ENCODE measurements at places on chromosomes 6 and 20. TPM values are rescaled to one million over a fixed set of nuclear protein-coding genes. Genes with fewer than 3 reads are reported as not detected.
A peak's percentile ranks its signal among the peaks of the same experiment; 100 is the strongest.

HSPA12B gene
- total RNA-seq: 0.21 TPM

DNA sequence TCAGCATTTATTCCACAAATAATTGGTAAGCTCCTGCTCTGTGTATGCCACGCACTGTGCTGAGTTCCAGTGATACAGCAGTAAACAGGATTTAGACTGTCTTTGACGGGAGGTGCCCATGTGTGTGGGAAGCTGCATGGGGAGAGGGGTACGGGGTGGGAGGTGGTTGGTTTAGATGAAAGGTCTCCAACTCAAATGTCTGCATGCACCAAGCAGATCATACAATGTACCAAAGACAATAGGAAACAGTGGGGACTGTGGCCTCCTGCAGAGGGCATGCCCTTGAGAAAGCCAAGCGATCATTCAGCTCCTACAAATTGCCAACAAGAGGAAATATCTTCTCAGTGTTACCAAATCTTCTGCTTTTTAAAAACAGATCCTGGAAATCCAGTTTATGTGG, 36.1 kb downstream of the SLC22A2 start:
- H3K4me1 ChIP-seq: no peaks in the 10 kb centered on the region
- H3K36me3 ChIP-seq: no peaks in the 10 kb centered on the region
- H3K27me3 ChIP-seq: no peaks in the 10 kb centered on the region

SLC25A27 gene
- total RNA-seq: 0.77 TPM

GRCh38 chr6:76422511-76423213, 350.2 kb upstream of the IMPG1 start:
- DNase-seq: no peak
- H3K27me3 ChIP-seq: no peaks in the 10 kb centered on the region
- H3K4me1 ChIP-seq: no peaks in the 10 kb centered on the region
- no peaks in the 10 kb centered on the region for H3K36me3 ChIP-seq
- H3K4me3 ChIP-seq: no peak overlapping the region
- H3K27ac ChIP-seq: no peak overlapping the region

DNA sequence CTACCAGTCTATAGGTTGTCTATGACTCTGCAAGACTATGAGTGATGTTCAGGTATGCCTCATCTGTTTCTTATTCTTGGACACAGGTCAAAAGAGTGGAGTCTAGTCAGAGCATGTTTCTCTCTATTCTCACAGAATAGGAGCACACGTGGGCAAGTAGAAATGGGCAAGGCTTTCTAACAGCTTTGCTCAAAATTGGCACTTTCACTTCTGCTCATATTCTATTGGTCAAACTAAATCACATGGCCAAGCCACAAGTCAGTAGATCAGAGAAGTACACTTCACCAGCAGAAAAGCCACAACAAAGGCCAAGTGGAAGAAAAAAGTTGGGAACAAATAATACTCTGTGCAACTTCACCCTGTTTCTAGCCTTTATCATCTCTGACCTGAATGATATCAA, 354.5 kb upstream of the SYNCRIP start:
- H3K4me3 ChIP-seq: no peak overlapping the region
- DNase-seq: no peak
- H3K4me1 ChIP-seq: no peaks in the 10 kb centered on the region
- H3K36me3 ChIP-seq: no peaks in the 10 kb centered on the region
- H3K27me3 ChIP-seq: no peaks in the 10 kb centered on the region
- no peak overlapping the region for H3K27ac ChIP-seq

- no peaks in the 10 kb centered on the region for H3K4me1 ChIP-seq
- no peak overlapping the region for H3K27ac ChIP-seq
- no peak for DNase-seq
- H3K36me3 ChIP-seq: no peaks in the 10 kb centered on the region
- H3K27me3 ChIP-seq: peaks cover 22% of the 10 kb centered on the region
These were observed 20.3 kb upstream of the CHD6 start for GRCh38 chr20:41638456-41638855.

VIP gene
- total RNA-seq: not detected

DNA sequence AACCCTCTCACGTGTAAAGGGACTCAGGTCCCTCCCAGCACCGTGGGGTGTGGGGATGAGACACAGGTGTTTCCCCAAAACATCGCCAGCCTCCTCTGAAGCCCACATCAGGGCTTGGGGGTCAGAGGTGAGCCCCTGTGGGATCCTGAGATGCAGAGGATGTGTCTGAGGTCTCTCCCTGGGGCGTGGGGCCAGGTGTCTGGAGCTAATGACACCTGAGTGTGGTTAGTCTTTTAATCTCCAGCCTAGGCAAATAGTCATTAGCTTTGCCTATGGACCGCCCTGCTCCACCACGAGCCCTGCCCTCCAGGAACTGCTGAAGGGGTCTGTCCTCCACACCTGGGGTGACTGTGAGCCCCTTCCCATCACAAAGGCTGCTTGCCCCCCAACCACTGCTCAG, 1.7 kb downstream of the SRMS start:
- no peak overlapping the region for H3K27ac ChIP-seq
- no peaks in the 10 kb centered on the region for H3K36me3 ChIP-seq
- peaks cover 10% of the 10 kb centered on the region for H3K4me1 ChIP-seq
- no peaks in the 10 kb centered on the region for H3K27me3 ChIP-seq
- H3K4me3 ChIP-seq: no peak overlapping the region
- DNase-seq: no peak

FNDC11 gene
- total RNA-seq: 1.3 TPM

DNA sequence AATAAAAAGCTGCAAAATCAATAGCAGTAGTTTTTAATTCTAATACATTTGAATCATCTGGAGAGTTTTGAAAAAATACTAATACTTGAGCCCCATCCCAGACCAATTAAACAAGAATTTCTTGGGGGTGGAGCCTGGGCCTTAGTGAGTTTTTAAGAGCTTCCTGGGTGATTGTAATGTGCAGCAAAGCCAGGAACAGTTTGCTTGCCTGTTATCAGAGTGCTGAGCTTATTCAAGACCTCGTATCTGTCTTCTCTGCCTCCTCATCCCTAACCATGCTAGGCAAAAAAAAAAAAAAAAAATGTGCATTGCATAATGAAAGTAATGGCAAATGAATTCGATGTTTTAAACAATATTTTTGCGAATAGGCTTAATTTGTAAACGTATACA, 36.4 kb upstream of the MYB start:
- no peak overlapping the region for H3K27ac ChIP-seq
- 0 out of 2 replicates have a peak, but pooled peaks cover 3% of the 10 kb centered on the region for H3K27me3 ChIP-seq
- DNase-seq: no peak

- no peaks in the 10 kb centered on the region for H3K4me1 ChIP-seq
- no peak for DNase-seq
- H3K27me3 ChIP-seq: no peaks in the 10 kb centered on the region
- H3K4me3 ChIP-seq: no peak overlapping the region
- no peak overlapping the region for H3K27ac ChIP-seq
- no peaks in the 10 kb centered on the region for H3K36me3 ChIP-seq
These were observed 277.7 kb upstream of the NT5E start for GRCh38 chr6:85172161-85172560.

DNA sequence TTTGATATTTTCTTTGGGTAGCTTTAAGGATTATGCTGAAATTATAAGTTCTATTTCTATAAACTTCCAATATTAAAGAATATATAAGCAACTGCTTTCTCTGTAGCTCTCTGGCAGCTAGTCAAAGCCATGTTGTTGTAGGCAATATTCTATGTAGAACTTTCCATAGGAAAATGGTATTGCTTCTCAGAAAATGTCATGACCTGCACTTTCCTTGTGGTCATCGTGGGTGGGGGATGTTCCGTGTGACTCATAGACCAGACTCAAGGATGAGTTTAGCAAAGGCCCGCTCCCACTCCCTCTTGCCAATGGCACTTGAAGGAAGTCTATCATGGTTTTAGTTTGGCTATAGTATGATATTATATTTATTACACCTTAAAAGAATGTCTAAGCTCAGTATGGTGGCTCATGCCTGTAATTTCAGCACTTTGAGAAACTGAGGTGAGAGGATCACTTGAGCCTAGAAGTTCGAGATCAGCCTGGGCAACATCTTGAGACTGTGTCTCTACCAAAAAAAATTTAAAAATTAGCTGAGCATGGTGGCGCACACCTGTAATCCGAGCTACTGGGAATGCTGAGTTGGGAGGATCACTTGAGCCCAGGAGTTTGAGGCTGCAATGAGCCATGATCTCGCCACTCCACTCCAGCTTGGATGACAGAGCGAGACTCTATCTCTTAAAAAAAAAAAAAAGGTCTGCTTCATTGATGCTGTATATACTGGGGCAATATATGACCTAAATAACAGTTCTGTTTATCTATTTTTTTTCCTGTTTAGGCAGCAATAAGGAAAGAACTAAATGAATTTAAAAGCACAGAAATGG, 36.6 kb upstream of the LTV1 start:
- H3K4me3 ChIP-seq: no peak overlapping the region
- no peaks in the 10 kb centered on the region for H3K4me1 ChIP-seq
- no peak overlapping the region for H3K27ac ChIP-seq
- H3K27me3 ChIP-seq: no peaks in the 10 kb centered on the region
- peaks cover 5% of the 10 kb centered on the region for H3K36me3 ChIP-seq

CLPSL1 gene
- not detected for total RNA-seq

GRCh38 chr20:15491575-15491974, 1081.7 kb downstream of the KIF16B start:
- H3K4me3 ChIP-seq: no peak overlapping the region
- no peaks in the 10 kb centered on the region for H3K36me3 ChIP-seq
- H3K27me3 ChIP-seq: no peaks in the 10 kb centered on the region
- no peak overlapping the region for H3K27ac ChIP-seq
- H3K4me1 ChIP-seq: no peaks in the 10 kb centered on the region

GRCh38 chr6:154169193-154169847, 130.3 kb downstream of the OPRM1 start:
- no peaks in the 10 kb centered on the region for H3K27me3 ChIP-seq
- no peaks in the 10 kb centered on the region for H3K4me1 ChIP-seq
- H3K36me3 ChIP-seq: no peaks in the 10 kb centered on the region
- no peak overlapping the region for H3K27ac ChIP-seq
- no peak overlapping the region for H3K4me3 ChIP-seq

- no peaks in the 10 kb centered on the region for H3K27me3 ChIP-seq
- peak; percentile 60 for DNase-seq
- peak overlapping the region; percentile 71 for H3K4me3 ChIP-seq
These were observed 703 bp downstream of the SNX9 start for GRCh38 chr6:157823528-157824370.

DNA sequence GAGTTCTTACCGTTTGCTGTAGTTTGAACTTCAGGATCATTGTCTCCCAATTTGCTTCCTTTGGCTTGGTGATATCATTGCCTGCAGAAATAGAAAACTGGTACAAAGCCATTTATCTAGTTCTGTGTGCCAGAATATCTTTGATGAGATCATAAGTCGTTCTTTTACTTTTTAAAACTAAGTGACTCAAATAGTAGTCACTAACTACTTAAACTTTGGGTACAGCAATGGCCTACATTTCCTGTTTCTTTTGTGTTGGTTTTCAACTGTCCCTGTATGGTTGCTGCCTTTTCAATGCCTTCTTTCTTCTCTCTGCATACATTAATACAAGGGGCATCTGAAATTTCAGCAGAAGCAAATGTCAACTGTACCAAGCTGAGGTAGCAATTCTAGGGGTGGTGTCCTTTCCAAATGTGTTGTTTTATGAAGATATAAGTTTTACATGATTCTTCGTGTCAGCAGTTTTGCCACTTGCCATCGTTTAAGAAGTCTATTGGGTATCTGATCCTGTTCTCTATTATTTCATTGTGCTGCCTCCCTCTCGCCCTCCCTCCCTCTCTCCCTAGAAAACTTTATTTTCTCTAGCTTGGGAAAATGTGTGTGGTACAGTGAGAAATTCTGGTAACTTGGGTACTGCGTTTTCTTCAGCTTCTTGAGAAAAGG, 238.5 kb downstream of the FARS2 start:
- H3K4me3 ChIP-seq: no peak overlapping the region
- DNase-seq: no peak
- H3K36me3 ChIP-seq: no peaks in the 10 kb centered on the region
- no peak overlapping the region for H3K27ac ChIP-seq
- no peaks in the 10 kb centered on the region for H3K27me3 ChIP-seq
- H3K4me1 ChIP-seq: no peaks in the 10 kb centered on the region

DNA sequence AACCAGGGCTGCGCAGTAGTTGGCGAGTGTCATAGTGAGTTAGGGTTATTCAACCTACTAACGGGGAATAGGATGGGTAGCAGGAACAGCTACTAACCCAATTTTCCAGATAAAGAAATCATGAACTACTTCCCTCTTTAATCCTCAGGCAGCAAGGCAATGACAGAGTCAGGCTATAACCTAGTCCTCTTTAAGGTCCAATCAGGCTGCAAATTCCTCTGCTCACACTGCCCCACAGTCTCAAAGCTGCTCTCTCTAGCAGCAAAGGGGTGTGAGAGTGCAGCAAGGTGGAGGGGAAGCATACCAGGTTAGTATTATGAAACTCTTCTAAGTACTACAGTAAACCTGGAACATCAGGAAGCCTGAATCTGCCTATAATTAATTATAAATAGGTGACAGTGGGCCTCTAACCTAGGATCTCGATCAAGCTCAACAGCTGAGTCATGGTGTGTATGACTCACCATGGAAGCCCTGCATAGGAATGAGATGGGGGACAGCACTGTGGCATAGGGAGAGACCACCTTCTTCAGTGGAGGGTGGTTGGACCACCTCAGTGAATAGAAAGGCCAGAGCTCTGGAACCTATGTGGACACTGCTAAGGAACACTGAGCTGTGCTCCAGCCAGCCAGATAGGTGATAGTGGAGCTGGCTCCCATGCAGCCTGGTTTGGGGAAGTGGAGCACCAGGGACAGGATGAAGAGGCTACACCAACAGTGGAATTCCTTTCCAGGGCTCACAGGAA, 7.9 kb downstream of the PEX6 start:
- H3K27ac ChIP-seq: 0 out of 2 replicates have a peak overlapping the region, but pooled peaks have one; percentile 7
- H3K27me3 ChIP-seq: no peaks in the 10 kb centered on the region
- no peak for DNase-seq

DNA sequence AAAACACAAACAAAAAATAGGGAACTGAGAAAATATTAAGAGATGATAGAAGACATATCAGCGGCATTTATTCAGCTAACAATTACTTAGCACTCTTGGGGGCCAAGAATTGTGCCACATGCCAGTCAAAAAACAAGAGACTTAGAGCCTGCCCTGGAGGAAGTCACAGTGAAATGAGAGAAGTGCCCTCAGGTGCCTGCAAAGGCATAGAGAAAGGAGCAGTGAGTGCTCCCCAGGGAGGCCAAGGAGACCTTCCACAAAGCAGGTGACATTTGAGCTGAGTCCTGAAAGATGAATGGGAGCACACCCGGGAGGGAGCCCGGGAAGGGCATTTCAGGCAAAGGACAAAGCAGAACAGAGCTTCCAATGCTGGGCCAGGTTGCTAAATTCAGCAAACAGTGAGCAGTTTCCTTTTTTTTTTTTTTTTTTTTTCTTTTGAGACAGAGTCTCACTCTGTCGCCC, 184.7 kb upstream of the JARID2 start:
- H3K36me3 ChIP-seq: no peaks in the 10 kb centered on the region
- H3K27ac ChIP-seq: no peak overlapping the region
- no peak overlapping the region for H3K4me3 ChIP-seq

Measured in Panc1 (cell line).